ENCODE measurements at places on chromosomes 16 and 17.

- DNase-seq = no peak
Observed at GRCh38 chr17:75839942-75840798, 4.0 kb downstream of the UNC13D start.

DNA sequence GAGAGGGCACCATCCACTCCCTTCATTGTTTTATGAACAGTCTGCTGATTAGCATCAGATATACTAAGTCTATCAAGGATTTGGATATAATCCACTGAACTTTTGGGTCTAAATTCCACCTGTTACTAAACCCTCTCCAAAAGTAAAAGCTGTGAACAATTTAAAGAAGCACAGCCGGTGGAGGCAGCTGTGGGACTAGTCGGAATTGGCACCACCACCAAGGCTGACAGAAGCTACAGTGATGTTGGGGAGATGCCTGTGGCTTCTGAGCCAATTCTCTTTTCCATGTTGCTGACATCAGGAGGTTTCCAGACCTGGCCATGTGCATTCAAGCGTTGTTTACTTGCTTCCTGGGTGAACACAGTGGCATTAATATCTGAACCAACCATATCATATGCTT is 679.0 kb upstream of the CA10 start:
- DNase-seq = no peak

- DNase-seq = no peak
Observed at GRCh38 chr17:81176666-81177065, 10.6 kb upstream of the AATK start.

- no peak for DNase-seq
Observed at GRCh38 chr17:50641357-50641756, 6.7 kb downstream of the ABCC3 start.

- no peak for DNase-seq
Observed at GRCh38 chr17:48132385-48132784, 24.8 kb downstream of the SNX11 start.

GRCh38 chr17:45333702-45334092 is 16.9 kb upstream of the MAP3K14 start:
- no peak for DNase-seq

GRCh38 chr17:17603178-17603894 is 11.8 kb upstream of the PEMT start:
- DNase-seq = no peak

GRCh38 chr17:20920095-20920814 is 122.6 kb downstream of the USP22 start:
- no peak for DNase-seq
